ENCODE measurements at places on chromosomes 1 and 21.
A peak's percentile ranks its signal among the peaks of the same experiment; 100 is the strongest.

- no peak for DNase-seq
These were observed 225.2 kb upstream of the LYPLAL1 start for GRCh38 chr1:218948446-218948845.

GRCh38 chr1:72284348-72285073, 2.2 kb upstream of the NEGR1 start:
- peak; percentile 98 for DNase-seq

GRCh38 chr1:94258873-94259331, 21.5 kb upstream of the ARHGAP29 start:
- DNase-seq = peak; percentile 86

DNA sequence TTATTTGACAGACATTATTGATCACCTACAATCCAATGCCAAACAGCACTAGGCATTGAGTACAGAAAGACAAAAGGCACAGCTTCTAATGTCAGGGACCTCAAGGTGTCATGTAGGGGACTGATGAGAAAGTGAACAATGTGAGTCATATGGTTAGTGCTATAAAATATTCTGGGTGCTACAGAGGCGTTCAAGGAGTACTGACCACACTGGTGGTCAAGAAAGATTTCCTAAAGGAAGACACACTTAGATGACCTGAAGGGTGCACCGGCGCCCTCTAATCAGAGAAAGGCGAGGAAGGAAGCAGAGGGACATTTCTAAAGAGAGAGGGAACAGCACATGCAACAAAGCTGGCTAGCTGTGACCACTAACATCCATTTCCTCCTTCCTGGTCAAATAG, 64.9 kb upstream of the F3 start:
- peak; percentile 21 for DNase-seq

- no peak for DNase-seq
These were observed 100.3 kb upstream of the BARHL2 start for GRCh38 chr1:90817399-90817798.

DNA sequence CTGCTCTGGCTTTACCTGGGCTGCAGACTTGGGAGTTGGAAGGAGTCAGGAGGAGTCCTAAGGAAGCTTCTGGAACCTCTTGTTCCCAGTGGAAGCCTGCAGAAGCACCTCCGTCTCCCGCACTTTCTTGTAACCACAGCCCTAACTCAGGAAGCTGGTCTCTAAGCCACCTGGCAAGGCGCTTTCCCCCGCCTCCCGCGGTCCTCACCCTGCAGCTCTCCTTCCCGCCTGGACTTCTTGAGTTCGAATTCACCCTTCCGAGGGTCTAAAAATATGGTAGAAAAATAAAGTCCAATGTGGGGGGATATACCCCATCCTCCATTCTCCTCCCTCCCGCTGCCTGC, 15.1 kb downstream of the PAX7 start:
- DNase-seq = no peak

GRCh38 chr1:48730164-48730910, 46.4 kb downstream of the BEND5 start:
- DNase-seq = no peak

DNA sequence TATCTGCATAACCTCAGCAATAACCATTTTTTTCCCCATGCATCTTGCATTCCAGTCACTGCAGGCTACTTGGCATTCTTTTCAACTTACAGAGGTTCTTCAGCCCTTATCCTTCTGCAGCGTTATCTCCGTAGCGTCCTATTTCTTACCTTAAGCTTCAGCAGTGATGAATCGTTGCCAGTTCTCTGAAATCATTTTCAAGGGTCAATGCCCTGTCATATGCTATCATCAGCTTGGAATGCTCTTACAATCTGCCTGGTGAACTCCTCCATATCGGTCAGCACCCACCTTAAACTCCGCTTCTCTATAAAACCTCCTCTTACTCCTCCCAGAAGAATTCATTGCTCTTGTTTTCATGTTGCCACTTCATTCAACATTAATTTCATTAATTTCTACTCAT, 105.1 kb upstream of the DPH5 start:
- DNase-seq = peak; percentile 77

DNA sequence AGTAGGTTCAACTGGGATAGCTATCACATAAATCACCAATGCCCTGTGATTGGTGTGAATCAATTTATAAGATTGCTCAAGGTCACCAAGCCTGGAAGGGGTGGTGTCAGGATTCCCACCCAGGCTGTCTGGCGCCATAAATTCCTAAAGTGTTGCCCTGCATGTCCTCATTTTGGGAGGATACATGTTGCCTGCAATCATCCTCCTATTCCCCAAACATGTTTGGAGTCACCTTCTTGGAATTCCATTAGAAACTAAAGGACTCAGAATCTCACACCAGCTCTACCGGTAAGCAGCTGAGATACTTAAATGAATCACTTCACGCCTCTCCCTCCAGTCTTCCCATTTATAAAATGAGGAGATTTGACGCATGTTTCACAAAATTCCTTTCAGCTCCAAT, 54.1 kb upstream of the SLC45A1 start:
- DNase-seq = no peak

Measured in EL (cell line).